ENCODE measurements at places on chromosomes 4 and X. TPM values are rescaled to one million over a fixed set of nuclear protein-coding genes. Genes with fewer than 3 reads are reported as not detected.

Gene DCX
- total RNA-seq = 461 TPM

Gene ANKRD50
- total RNA-seq = 99.6 TPM

Gene TRIM61
- total RNA-seq = 0.98 TPM

Gene GPC3
- 3.7 TPM for total RNA-seq

Gene MAGEB1
- not detected for total RNA-seq
